Stimulated activated CD8-positive, alpha-beta memory T cell treated with anti-CD3 and anti-CD28 coated beads, Interleukin-4, amount 100 ng/mL, for 1 hour (primary cell): ENCODE measurements at places on chromosomes 7 and 10.

- DNase-seq, result peak; percentile 19
Observed at GRCh38 chr10:11742009-11742778, at the start of gene ECHDC3. Gene ECHDC3, plus strand, starts transcription at chr10:11742382. Its CDS starts 195 bp downstream, at chr10:11742577.

DNA sequence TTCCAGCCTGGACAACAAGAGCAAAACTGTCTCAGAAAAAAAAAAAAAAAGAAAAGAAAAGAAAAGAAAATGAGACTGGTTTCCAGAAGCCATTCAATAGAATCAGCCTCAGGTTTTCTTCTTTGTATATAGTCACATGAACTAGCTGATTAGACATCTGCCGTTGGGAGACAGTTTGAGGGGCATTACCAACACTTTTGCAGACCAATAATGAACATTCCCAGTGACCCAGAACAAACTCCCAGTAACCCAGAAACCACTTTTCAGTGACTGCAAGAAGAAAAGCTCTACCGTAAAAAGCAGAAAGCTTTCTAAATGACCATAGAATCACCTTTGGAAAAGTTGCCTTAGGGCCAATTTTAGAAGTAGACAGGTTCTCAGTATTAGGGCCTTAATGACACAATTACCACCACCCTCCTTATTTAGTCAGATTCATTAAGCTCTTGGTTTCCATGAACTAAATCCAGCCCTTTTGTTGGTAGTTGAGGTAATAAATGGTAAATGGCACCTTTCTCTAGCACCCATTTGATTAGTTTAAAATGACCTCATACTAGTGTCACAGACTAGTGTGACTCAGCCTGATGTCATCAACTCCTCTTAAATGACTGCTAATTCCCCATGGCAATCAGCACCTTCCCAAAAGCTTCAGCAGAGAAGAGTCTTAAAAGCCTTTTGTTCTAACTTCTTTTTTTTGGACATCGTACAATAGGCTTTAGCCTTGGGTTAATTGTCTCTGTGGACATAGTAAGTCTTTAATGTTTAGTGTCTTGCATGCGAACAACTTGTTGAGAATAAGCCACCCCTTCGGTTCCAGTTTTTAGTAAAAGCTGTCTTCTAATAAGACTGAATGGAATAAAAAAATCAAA lies 33.6 kb upstream of the XRCC2 start:
- no peak for DNase-seq

GRCh38 chr10:14200698-14201544 lies 129.8 kb downstream of the FRMD4A start:
- DNase-seq, result no peak

DNA sequence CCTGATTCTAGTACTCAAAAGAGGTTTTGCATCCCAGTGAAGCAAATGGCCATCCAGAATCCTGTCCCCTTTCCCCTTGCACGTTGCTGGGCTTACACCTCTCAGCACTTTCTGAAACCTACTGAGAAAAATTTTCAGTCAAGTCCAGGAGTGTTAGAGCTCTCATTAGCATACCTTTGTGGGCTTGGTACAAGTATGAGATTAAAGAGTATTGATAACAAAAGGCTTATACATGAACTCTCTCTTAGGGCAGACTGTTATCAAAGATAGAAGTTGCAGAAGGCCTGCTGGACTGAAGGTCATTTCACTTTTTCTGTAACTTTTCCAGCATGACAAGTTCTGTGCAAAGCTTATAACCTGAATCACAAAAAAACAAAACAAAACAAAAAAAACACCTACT lies at the start of gene ASAH2:
ASAH2 (minus strand) TSS at position 123 of the 400 bp plus-strand sequence. CDS start 2,906 bp downstream, outside the sequence.
- no peak for DNase-seq

- DNase-seq, result no peak
Observed at GRCh38 chr10:132962623-132963429, 20.5 kb upstream of the CFAP46 start.

DNA sequence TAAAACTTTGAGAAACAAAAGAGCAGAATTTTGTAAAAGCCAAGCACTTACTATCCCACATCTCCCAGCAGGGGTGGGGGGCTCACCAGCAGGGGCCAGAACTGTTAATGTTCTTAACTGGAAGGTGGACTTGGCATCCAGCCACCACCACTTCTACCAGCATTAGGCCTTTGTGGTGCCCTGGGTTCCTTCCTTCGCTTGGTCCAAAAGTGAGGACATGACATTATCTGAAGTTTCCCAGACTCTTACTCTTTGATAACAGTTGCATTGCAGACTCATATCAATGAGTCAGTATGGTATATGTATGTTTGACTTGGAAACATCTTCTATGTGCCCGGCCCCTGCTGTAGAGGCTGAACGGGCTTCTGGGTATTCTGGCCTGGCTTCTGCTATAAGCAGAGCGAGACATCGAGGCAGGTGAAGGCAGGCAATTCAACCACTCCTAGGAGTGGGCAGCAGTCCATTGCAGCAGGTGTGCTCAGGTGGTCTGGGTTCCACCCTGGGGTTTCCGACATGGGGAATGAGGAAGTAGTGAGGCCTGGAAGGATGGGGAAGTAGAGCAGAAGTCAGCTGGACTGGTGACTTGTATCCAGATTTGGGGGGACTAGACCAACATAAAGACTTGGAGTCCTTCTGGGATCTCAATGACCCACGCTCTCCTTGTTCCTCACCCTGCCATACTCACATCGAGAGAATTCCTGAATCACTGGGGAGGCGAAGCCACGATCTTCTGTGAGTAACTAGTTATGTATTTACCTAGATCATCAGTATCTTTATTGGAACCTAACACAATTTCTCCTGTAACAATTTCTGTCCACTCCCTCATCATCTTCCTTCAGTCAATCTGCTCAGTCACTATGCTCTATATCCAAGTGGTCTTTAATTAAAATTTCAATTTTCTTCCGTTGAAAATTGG lies 4.1 kb downstream of the ZNF777 start:
- no peak for DNase-seq

DNA sequence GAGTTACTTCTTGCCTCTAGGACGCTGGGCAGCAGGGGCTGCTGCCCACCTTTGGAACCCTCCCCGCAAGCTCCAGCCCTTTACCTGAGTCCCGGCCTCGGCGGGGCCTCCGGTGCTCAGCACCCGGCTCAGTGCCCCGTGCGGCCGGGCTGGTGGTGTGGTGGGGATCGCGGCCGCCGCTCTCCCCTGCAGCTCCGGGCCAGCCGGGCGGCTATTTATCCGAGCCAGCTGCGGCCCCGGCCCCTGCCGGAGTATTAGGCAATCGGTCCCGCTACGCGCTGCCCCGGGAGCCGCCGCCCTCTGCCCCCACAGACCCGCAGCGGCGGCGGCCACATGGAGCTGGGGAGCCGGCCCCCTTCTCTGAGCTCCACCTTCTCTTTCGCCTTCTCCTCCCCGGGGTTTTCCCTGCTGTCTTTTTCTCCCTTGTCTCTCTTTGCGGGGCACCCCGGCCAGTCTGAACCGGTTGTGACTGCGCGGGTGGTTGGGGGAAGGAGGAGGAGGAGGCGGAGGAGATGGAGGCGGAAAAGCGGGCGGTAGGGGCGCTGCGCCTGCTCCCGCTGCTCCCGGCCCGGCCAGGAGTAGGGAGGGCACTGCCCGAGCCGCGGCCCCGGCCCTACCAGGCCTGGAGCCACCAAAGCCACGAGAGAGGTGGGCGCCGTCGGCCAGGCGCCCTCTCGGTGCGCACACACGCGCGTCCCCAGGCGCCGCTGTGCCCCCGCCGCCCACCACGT lies at the start of gene SLC16A9:
SLC16A9 (minus strand) TSS at position 456 of the 731 bp plus-strand sequence. CDS start 25,559 bp downstream, outside the sequence.
- no peak for DNase-seq
